T-helper 1 cell treated with Interleukin-12 subunit alpha and Interleukin-12 subunit beta and Interleukin-4 antibody, amounts not matched to agents 30 ng/mL and 1 ng/mL, for 36 hours (primary cell): ENCODE measurements at places on chromosomes 2 and 18. TPM values are rescaled to one million over a fixed set of nuclear protein-coding genes. Genes with fewer than 3 reads are reported as not detected.

BCL2L11 gene
- total RNA-seq: 119 and 126 TPM in 2 replicates

PTPRM gene
- 8.2 and 12.1 TPM in 2 replicates for total RNA-seq

RSAD2 gene
- 62.0 and 62.2 TPM in 2 replicates for total RNA-seq

GKN2 gene
- not detected in 2 replicates for total RNA-seq

PRADC1 gene
- 8.6 and 10.2 TPM in 2 replicates for total RNA-seq

TGFA gene
- total RNA-seq: 0.05 TPM in 1 of 2 replicates, not detected in the other

STPG4 gene
- total RNA-seq: 0.22 TPM in 1 of 2 replicates, not detected in the other

SMC6 gene
- 33.4 and 36.6 TPM in 2 replicates for total RNA-seq

PAIP2B gene
- 0.66 and 0.74 TPM in 2 replicates for total RNA-seq
